Activated CD4-positive, alpha-beta T cell treated with anti-CD3 and anti-CD28 coated beads for 48 hours (primary cell): ENCODE measurements at places on chromosomes 5 and 9.

DNA sequence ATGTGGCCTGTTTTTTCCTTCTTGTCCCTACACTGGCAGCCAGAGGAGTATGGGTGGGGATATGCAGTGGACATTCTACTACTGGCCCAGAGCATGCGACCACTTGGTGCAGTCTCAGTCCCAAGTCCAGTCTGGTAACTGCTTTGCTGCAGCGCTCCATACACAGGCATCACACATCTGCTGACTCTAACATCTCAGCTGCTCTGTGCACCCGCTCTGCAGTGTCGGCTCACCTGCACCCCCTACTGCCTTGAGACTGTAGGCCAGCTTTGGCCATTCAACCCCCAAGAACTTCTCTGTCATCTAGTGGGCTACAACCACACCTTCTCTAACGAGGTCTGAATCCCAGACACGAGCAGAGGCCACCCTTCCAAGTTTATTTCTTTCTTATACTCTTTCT is 46.4 kb upstream of the SLCO6A1 start:
- peak; percentile 4 for DNase-seq

DNA sequence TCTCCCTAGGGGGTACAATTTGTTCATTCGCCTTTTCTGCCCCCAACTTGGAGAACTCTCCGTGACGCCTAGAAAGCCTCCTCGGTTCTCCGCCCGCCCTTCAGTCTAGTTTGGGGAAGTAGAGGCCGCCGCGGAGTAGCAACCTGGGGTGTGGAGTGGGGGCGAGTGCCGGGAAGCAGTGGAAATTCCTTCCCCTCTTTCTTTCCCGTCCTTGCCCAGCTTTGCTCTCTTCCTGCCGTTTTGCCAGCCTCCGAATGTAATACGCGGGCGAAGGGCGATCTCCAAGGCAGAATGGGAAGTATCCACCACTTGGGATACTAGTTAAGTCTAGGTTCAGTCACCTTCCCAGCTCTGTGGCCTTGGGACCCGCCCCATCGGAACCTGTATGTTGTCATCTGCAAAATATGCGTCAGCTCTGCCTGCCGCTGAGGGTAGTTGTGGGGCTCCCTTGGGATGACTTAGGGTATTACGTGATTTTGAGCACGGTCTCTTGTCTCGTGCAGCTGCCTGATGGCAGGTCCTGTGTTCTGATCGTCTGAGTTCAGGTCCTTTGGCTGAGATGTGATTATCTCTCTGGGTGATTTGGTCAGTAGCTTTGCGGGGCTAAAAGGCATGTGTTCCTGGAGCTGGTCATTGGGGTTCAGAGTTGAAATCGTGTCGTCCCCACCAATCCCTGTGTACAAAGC is 724 bp downstream of the PAM start:
- peak; percentile 87 for DNase-seq

GRCh38 chr5:959581-960531 is 48.7 kb upstream of the NKD2 start:
- no peak for DNase-seq

DNA sequence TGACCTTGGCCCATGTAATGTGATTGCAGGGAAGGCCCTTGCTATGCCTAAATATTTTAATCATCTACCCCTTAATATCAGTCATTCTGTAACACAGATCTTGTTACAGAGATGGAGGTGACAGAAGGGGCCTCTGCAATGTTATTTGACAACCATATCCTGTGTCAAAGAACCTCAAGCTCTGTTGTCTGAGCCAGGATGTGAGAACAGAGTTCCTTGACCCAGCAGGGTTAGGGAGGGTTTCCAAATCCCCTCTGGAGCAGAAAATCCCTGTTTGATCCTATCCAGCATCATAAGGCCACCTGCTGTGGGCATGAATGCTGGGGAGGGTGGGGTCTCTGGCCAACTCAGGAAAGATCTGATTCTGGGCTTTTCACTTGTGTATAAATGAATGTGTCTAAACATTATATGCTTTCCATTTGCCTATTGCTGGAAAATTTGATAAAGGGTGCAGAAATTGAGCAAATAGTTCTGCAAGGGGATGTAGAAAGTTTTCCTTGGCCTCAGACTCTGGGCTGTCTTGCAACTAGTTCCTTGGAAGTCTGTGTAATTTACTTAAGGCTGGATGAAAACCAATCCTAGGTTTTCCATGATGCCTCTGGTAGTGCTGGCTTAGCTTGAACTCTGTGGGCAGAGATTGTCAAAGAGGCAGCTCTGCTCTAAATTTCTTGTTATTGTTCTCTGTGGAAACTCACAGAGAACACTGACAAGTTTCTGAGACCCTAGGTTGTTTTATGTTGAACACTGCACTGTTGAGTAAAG is 71.0 kb downstream of the PGM5 start:
- no peak for DNase-seq

DNA sequence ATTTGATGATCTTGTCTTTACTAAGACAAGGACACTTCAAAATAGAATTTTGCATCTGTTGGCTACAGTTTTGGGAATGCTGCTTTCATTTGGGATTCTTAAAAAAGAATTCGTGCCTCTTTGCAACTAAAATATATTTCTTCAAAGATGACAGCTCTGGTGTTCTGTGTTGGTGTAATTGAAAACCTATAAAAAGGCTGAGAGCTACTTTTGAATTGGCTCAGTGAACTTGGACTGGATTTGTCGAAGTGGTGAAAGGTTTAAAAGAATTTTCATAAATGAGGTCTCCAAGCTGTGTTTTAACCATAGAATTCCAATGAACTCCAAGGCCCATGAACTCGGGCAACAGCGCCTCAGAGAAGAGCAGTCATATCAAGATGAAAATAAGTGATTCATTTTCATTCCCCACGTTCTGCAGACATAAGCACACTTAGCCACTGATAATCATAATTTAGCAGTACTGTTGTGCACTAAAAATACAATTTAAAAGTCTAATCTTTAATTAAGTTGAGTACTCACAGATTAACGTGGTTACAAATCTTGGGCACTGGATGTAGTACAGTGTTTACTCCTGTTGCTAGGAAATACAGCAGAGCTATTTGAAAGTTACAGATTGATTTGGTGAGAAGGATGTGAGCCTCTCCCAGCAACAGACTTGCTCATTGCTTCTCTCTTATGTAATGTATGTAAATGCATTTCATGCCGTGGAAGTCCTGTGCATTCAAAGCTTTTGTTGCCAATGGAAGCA is 10.9 kb downstream of the SNCAIP start:
- DNase-seq: no peak

DNA sequence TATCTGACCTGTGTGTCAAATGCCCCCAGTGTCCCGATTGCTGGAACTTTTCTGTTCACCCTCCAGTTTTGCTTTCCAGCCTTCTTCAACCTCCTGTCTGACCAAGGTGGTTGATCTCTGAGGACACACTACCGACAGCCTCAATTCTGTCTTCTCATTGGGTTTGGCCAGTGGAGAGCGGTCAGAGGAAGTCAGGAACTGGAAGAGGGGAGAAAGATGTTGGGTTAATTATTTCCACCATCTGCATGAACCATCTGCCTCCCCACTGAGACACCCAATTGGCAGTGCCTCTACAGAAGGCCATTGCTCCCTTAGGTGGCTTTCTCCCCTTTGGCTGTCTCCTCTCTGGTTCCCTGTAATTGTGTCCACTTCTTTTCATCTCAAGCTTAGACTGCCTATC is 154.3 kb upstream of the RAI14 start:
- no peak for DNase-seq

DNA sequence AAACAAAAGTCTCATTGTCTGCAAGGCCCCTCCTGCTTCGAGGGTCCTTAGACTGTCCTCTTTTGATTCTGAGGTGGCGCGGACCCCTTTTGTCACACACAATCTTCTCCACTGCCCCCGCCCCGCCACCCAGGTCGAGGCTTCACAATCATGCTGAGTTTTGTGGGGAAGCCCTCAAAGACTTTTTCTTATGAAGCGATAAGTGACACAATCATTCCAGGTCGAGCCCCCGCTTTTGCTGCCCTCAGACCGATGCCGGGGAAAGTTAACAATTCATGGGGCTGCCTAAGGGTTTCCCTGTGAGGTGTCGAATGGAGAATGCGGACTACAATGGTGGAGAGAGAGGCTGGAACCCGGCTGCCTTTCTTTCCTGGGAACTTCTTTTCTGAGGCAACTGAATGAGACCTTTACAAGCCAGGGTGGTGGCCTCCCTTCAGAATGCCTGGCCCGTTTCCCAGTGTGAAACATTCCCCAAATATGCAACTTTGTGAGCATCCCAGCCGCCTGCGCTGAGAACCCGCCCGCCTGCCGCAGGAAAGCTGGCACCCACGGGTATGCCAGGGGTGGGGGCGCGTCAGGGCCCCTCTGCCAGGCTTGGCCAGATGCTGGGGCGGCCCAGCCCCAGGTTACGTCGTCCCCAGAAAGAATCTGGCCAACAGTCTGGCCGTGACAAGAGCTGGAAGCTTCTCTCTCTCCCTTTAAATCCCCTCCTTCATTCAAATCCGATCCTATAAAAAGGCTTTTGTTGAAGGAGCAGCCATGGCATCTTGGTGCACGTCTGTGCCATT is 71.9 kb downstream of the MAP1B start:
- DNase-seq: no peak

- no peak for DNase-seq
These were observed 114.2 kb downstream of the ANXA1 start for GRCh38 chr9:73265876-73266275.

DNA sequence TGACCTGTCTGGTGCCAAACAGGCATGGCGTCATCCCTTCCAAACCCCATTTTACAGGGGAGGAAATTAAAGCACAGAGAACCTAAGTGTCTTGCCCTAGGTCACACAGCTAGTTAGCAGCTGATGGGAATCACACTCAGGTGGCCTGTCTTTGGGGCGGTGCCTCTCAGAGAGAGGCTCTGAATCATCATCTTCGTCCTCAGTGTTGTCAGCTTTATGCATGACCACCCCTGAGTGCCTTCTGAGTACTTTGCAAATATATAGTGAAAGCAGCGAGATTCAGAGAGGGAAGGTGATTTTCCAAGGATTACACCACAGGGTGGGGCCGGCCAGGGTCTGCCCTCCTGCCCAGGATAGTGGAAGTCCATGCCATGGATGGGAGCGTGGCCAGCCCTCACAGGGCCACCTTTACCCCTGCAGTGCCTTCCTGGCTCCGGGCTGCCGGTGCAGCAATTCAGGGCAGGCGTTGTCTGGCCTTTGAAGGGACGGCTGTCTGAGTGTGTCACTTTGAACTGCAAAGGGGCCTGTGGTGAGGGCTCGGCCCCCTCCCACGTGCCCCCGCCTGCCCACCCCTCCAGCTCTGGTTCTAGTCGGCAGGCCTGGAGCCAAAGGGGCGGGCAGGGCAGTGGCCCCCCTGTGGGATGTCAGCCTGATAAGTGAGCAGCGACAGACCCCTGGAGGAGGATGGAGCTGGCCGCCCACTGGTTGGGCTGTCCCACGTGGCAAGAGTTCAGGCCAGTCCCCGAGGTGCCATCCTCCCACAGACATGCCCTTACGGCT is 16.9 kb downstream of the LMX1B start:
- DNase-seq: no peak

DNA sequence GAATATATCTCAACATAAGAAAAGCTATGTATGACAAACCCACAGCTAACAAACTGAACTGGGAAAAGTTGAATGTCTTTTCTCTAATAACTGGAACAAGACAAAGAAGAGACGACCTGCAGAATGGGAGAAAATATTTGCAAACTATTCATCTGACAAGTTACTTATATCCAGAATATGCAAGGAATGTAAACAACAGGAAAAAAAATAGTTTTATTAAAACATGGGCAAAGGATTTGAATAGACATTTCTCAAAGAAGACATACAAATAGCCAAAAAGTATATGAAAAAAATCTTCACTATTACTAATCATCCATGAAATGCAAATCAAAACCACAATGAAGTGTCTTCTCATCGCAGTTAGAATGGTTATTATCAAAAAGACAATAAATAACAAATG is 181.7 kb upstream of the TLX3 start:
- DNase-seq: no peak

DNA sequence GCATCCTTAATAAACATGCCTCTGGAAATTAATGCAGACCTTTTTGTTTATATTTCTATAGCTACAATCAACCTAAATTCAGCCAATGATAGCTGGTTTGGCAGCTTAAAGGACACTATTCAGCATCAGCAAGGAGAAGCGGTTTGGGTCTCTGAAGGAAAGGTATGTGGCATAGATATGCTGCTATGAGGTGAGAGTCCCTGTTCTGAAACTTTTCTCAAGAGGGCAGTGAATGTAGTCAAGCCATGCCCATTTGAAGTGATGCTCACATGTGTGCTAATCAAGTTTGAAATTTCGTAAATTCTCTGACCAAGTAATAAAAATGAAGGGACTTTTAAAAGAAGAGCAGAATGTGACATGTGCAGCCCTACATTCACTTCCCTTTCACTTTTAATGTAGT is 72.6 kb downstream of the TJP2 start:
- no peak for DNase-seq

GRCh38 chr9:21030389-21031035 is 928 bp downstream of the HACD4 start:
- DNase-seq: peak; percentile 30
